ENCODE measurements at places on chromosomes 6 and 20.

DNA sequence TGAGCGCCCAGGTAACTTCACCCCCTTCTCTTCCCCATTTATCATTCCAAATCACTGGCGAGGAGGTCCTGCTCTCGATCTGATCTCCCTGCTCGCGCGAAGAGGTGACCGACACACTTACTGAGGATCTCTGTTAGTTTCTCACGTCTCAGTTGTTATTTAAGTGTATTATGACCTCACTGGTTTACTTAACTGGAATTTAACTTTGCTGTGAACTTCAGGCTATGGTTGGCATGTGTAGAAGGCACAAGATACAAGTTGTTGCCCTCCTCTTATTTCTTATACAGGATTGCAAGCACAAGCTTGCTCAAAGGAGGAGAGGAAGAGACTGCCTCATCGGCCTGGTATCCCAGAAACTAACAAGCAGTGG lies 1.2 kb downstream of the RNF217 start:
- no peak for DNase-seq

DNA sequence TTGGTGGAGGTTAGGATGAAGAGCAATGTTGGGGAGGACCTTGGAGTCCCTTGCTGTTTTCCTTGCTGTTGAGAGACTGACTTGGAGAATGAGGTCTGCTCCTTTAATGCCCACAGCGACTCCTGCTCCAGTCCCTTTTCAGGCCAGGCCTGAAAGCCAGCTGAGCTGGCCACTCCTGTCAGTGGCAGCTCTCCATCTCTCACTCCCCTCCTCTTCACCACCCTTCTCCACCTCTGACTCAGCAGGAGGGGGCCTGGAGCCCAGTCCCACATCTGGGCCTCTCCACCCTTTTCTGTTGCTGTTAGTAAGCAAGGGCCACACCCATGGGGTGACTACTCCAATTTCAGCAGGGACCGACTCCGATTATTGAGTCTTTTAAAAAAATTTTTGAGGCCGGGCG lies 2.2 kb downstream of the SNX21 start:
- peak; percentile 87 for DNase-seq

DNA sequence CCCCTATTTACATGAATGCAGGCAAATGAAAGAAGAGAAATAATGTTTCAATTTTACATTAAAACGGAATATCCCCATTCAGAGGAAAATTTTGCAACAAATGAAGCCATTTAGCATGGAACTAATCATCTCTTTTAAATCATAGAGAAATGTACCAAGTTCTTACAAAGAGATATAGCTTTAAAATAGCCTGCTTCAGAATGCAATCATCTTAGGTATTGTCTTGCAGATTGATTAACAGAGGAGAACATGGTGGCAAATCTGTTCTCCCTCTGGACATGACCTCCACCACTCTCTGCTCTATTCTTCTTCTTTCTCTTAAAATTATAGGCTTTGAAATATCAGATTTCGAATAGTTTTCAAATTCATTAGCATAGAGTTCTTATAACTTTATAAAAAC lies 155.7 kb upstream of the DTNBP1 start:
- DNase-seq: no peak

DNA sequence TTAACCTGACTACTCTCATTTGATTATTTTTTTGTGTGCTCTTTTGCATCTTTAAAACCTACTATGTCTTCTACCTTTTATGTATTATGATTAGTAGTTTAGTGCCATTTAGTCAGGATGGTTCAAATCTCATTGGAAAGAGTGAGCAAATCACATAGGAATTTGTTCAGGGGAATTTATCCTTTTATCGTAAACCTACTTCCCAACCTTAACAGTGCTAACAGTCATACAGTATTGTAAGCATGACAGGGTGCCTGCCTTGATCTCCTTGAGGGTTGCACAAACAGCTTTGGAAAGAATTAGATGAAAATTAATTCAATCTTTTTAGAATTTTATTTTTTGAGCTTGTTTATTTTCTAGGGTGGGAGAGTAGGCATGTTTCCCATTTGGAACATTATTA lies 18.3 kb downstream of the RNF8 start:
- DNase-seq: no peak

GRCh38 chr20:19658137-19658536 lies 99.9 kb upstream of the RIN2 start:
- DNase-seq: no peak

DNA sequence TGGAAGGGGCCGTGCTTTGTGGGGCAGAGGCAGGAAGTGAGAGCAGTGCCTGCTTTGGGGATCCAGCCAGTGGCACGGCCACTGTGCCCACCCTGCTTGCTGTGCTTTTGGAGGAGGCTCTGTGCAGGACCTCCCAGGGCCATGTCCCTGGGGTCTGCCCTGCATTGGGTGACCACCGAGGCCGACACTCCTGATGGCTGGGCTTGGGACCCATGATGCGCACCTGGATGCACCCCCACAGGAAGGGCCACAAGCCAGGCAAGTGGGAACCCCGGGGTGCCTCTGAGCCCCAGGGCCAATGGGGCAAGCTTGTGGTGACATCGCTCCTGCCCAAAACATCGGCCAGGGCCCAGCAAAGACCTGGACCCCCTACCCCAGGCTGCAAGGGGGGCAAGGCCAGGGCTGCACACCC lies 738.6 kb upstream of the GJE1 start:
- DNase-seq: no peak

GRCh38 chr6:87807475-87807874 lies 105.4 kb upstream of the AKIRIN2 start:
- DNase-seq: no peak

GRCh38 chr20:45550765-45551164 lies 3.6 kb upstream of the EPPIN start:
- no peak for DNase-seq

GRCh38 chr6:28945349-28945748 lies 21.6 kb upstream of the TRIM27 start:
- no peak for DNase-seq

- no peak for DNase-seq
These were observed 66.7 kb downstream of the LRRC1 start for GRCh38 chr6:53861518-53861917.

GRCh38 chr20:64155258-64156135 lies 8.8 kb upstream of the MYT1 start:
- no peak for DNase-seq

GRCh38 chr6:40877362-40877761 lies 161.7 kb downstream of the UNC5CL start:
- no peak for DNase-seq

- no peak for DNase-seq
These were observed 91.4 kb upstream of the DEFB112 start for GRCh38 chr6:50141100-50141499.

- DNase-seq: no peak
These were observed 212.6 kb upstream of the RSPO3 start for GRCh38 chr6:126905917-126906316.

GRCh38 chr6:80331974-80332373 lies 225.5 kb downstream of the BCKDHB start:
- no peak for DNase-seq

All from GM04504 (cell line).